ENCODE measurements at places on chromosomes 3 and 15. TPM values are rescaled to one million over a fixed set of nuclear protein-coding genes. Genes with fewer than 3 reads are reported as not detected.

Gene ZMYND10
- total RNA-seq = 0.86 TPM

- DNase-seq = no peak
Observed at GRCh38 chr3:192331749-192332385, 395.5 kb downstream of the FGF12 start.

DNA sequence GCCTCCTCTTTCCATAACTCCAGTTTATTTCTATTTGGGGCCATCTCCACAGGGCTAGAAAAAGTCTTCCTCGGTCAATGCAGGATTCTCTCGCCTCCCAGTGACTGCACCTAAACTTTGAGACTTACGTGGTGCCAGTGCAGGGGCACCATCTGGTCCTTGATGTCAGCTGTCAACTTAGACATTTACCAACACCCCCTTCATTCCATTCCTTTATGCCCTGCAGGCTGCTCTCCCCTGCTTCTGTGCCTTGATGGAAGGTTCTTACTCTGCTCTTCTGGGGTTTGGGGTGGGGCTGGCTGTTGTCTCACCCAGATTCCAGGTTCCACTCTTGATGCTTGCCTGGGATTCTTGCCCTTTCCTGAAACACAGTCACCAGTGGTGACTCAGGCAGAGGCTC lies 101.8 kb downstream of the ST8SIA2 start:
- no peak for DNase-seq

DNA sequence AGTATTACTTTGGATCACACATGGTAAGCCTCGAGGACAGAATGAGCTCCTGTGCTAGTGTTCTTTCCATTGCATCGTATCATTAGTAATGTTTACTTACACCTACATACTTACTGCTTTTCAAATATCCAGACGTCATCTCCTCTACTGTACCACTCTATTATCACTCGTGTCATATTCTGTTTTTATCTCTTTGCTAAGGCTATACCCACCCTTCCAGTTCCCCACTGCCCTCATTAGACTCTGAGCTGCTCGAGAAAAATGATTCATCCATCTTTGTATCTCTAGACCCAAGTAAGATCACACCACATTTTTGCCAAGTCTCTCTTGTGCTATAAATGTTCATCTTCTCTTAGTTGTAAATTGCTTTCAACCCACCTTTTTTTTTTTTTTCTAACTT lies 245.7 kb downstream of the TIGIT start:
- no peak for DNase-seq

GRCh38 chr3:129947538-129948240 lies 26.8 kb upstream of the TRH start:
- DNase-seq = no peak

Gene ACKR4
- not detected for total RNA-seq

Gene DPPA2
- total RNA-seq = 0.69 TPM

DNA sequence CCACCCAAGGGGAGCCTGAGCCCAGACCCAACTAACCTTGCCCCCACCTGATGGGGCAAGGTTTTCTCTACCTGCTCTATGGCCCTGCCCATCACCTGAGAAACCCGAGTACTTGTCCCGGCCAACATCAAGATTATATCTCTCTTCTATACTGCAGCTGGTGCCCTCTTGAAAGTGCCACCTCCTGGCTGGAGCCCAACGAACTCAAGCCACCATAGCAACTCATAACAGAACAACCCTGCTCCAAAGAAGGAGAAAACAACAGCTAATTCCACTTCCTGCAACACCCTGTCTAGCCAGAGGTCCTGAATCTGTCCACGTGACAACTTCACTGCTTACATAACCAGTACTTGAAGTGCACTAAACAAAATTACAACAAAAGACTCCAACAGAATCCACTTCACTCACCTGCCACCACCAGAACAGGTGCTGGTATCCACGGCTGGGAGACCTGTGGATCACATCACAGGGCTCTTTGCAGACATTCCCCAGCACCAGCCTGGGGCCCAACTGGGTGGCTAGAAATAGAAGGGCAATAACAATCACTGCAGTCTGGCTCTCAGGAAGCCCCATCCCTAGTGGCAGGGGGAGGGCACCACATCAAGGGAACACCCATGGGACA lies 49.2 kb downstream of the PIERCE2 start:
- no peak for DNase-seq

GRCh38 chr15:101043011-101043410 lies 123.9 kb downstream of the LRRK1 start:
- no peak for DNase-seq

Gene CACNA2D3
- total RNA-seq = not detected

DNA sequence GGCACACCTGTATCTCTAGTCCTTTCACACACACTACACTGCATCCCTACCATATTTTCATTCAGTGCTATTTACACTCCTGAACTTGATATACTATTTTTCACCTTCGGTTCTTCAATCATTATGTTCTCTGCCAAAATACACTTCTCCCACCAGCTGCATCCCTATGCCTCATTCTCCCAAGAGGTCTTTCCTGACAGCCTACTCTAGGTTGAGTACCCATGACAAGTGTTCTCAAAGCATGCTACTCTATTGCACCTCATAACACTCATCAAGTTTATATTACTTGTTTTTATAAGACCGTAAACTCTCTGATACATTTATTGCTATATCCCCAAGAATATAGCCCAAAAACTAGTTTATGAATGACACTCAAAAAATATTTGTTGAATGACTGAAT lies 549.5 kb downstream of the PYDC2 start:
- DNase-seq = no peak

DNA sequence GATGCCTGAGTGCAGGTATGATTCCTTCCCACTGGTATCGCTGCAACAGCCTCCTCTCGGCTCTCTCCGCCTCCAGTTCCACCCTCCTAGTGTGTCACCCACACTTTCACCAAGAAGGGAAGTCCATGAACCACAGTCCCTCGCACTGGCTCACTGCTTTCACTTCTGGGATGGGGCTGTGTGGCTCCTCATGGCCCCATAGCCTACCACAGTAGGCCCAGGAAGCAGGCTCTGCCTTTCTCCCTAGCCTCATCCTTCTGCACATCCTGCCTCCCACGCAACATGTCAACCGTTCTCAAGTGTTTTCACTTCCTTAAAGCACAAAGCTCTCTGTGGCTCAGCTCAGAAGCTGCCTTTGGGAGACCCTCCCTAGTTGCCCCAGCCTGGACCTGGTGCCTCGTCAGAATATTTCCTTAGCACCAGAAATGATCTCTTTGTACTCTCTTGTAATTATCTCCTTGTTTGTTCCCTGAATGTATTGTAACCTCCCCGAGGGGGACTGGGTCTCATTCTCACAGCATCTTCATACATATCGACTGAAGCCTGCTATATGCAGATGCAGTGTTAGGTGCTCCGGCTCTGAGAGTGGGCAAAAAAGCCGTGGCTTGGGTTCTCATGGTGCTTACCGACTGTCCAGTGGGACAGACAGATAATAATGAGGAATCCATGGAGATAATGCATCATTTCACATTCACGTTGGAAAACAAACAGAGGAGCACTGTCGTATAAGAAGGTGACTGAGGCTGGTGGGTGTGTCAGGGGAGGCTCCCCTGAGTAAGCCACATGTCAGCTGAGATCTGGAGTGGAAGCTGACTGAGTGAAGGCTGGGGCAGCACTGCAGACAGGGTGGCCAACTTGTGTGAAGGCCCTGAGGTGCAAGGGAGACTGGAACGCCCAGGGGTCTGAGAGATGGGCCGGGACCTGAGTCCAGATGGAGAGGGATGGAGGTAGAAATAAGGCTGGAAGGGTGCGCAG lies 107.1 kb downstream of the DGKG start:
- no peak for DNase-seq

GRCh38 chr3:186552408-186553031 lies 8.3 kb upstream of the CRYGS start:
- no peak for DNase-seq

DNA sequence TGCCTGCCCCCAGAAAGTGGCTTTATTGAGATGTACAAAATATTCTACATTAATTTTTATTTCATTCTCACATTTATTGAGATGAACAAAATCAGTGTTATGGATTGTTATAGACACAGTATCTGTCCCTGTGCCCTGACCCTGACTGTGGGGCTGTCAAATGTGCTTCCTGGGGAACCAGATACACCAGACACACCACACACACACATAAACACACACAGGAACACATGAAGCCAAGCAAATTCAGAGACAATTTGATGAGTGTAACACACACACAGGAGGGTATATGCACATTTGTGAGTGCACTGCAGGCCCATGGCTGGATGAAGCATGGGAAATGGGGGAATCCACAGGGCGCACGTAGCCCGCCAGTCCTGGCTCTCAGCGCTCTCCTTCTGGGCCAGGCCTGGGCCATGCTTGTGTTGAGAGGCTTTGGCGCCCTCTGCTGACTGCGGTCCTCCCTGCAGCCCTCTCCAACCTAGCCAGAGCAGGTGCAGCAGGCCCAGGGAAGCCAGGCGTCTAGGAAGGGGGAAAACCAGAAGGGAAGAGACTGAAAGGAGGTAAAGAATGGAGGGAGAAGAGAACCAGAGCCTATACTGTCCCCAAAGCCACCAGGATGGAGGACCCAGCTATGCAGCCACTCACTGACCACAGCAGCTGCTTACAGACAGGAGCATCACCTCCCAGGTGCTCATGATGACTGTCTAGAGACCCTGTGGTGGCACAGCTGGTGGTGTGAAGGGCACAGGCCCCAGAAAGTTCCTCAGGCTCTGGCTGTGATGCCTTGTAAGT lies 18.0 kb upstream of the LOXL1 start:
- peak; percentile 81 for DNase-seq

DNA sequence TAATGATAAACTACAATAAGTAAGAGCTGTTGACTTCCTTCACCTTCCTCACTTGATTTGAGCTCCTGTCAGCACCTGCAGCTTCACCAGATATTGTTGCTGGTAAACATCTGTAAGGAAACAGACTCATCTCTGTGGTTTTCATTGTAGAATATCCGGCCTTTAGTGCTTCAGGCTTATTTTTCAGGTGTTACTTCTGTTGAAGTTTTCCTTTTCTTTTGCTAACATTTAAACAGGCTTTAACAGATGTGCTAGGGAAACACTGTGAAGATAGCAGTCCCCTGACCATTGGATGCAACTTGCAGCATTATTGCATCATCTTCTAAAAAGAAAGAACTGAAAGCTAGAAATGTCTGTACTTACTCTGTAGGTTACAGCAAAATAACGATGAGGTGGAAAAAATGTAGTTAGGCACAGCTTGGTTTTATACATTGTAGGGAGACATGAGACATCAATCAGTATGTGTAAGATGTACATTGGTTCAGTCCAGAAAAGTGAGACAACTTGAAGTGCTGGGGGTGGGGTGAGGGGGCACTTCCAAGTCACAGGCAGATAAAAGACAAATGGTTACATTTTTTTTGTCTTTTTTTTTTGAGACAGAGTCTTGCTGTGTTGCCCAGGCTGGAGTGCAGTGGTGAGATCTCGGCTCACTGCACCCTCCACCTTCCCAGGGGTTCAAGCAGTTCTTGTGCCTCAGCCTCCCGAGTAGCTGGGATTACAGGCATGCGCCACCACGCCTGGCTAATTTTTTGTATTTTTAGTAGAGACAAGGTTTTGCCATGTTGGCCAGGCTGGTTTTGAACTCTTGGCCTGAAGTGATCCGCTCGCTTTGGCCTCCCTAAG lies 10.2 kb downstream of the EDEM1 start:
- DNase-seq = no peak

GRCh38 chr3:27194861-27195483 lies 174.2 kb downstream of the NEK10 start:
- DNase-seq = no peak

Gene CTXN2
- total RNA-seq = 0.38 TPM

GRCh38 chr3:9388142-9388541 lies 9.3 kb upstream of the SETD5 start:
- no peak for DNase-seq

GRCh38 chr3:177835917-177836316 lies 638.6 kb upstream of the TBL1XR1 start:
- DNase-seq = no peak

DNA sequence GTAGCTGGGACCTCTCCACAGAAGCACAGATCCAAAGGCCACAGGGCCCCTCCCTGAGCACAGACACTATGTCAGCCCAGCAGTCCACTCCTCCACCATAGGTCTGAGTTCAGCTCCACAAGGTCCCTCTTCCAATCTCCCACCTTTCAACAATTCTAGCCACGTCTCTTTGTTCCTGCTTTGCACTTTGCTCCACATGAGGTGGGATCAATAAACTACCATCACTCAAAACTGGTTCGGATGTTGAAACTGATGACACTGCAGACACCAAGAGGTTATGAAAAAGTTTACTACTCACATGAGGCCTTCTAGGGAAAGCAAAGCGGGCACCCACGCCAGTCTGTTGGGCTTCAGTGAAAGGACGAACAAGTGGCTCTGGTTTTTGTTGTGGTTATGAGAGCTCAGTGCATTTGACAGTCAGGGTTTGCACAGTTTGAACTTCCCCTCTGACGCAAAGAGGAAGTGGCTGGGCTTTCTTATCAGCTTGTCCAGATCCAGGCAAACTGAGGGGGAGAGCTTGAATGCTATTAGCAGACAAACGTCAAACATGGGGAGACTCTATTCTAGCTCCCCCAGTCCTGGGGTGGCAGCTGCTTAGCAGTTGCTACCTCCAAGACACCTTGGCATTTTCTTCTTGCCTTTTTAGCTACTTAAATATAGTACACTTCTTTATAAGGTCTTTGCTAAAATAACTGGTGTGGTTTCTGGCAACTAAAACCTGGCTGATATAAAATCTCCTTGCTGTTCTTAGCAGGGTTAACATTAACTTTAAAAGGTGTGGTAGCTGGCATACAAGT lies 37.8 kb downstream of the ZNF445 start:
- no peak for DNase-seq

GRCh38 chr15:40059821-40060220 lies 20.8 kb upstream of the SRP14 start:
- no peak for DNase-seq

Gene NRROS
- total RNA-seq = 2.0 TPM

DNA sequence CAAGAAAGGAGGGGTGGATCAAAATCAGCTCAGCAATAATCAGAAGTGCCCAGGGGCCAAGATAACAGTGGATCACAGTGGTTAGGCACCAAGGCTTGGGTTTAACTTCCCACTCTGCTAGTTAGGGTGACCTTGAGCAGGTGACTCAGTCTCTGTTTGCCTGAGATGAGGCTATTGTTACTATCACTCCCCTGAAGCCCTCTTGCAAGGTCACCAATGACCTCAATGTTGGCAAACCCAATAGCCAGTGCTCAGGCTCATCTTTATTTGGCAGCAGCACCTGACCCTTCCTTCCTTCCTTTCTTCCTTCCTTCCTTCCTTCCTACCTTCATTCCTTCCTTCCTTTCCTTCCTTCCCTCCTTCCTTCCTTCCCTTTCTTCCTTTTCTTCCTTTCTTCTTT lies 102.4 kb upstream of the HACD2 start:
- DNase-seq = no peak

GRCh38 chr3:47082519-47082918 lies 81.4 kb downstream of the SETD2 start:
- no peak for DNase-seq

GRCh38 chr3:114454551-114455251 lies 160.9 kb downstream of the TIGIT start:
- DNase-seq = no peak

GRCh38 chr15:70196372-70197316 lies 98.9 kb upstream of the TLE3 start:
- DNase-seq = no peak

DNA sequence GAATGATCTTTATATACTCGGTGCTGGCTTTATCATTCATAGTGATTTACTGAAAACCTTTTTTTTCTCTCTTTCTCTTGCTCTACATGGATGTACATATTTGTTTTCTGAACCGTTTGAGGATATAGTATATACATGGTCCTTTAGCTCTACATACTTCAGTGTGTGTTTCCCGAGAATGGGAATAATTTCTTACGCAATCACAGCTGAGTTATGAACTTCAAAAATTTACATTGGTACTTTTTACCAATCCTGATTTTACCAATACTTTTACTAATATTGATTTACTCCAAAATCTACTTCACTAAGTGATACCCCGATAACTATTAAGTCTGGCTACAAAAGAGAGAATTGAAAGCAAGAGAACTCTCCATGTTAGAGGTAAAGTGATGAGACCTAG lies 294.3 kb upstream of the ICE2 start:
- DNase-seq = no peak
